Adipocyte (in vitro differentiated cells): ENCODE measurements at places on chromosomes 11 and 22.

DNA sequence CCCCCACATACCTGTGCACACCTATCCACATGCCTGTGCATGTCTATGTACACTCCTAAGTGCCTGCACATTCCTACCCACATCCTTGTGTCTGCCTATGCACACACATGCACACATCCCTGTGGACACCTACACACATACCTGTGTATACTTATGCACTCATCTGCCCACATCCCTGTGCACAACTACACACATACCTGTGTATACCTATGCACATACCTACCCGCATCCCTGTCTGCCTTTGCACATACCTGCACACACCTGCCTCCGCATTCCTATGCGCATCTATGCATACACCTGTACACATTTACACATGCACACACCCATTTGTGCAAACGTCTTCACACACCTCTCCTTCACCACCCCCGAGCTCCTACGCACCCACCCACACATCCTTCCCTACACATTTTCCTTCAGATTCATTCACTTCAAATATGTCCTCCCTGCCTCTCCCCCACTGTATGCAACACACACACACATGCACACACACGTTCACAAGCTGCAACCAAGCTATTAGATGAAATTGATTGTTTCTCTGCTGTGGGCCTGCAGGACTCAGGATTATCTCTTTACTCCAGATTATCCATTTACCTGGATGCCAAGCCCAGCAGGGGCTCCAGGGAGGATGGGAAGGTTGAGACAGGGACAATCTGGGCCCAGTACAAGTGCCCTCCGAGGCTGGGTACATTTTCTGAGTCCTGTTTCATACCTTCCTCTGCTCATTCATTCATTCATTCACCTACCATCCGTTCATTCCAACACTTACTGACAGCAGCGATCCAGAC is 53.2 kb downstream of the TSPAN18 start:
- DNase-seq, result no peak

DNA sequence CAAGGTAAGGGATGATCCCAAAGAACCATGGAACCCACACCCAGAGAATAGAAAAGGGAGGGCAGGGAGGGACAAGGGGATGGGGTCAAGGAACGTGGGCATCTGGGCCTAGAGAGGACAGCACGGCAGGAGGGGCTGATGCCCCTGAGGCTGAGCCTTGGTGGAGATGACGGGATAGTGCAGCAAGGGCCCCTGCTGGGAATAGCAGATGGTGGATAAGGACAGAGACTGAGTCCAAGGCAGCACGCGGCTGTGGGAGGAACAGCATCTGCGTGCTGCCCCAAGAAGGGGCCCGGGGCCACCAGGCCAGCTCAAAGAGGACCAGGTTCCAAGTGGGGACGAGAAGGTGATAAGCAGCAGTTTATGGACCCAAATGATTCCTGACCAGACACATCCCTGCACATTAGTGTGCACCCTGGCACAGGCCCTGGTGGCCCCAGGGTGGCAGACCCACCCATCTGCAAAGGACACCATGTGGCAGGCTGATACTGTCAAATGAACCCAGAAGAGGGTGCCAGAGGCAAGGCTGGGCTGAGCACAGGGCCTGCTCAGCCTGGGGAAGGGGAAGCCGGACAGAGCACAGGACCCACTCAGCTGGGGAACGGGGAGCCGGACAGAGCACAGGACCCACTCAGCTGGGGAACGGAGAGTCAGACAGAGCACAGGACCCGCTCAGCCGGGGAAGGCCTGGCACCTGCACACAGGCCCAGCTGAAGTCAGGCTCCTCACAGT is 12.8 kb upstream of the TESMIN start:
- DNase-seq, result no peak

GRCh38 chr22:42418811-42419242 is 13.4 kb downstream of the NFAM1 start:
- no peak for DNase-seq

GRCh38 chr11:1744891-1745700 is 5.3 kb downstream of the IFITM10 start:
- DNase-seq, result no peak

DNA sequence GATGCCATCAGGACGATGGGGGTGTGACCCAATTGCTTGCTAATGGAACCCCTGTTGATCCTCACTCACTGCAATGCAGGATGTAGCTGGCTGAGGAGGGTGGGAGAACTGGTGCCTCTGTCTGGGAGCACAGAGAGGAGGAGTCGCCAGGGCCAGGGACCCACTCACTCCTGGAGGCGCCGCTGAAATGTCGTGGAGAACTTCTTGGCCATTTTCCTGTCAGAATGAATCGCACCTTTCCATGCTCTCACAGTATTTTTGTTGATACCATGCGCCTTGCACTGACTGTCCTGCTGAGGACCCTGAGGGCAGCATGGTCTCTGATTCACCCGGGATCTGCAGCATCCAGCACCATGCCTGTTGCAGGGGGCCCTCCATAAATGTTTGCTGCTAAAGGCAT is 211.4 kb downstream of the DSCAML1 start:
- no peak for DNase-seq

- no peak for DNase-seq
Observed at GRCh38 chr11:78740199-78741071, 165.8 kb upstream of the NARS2 start.
